ENCODE measurements at places on chromosomes 4 and X.

DNA sequence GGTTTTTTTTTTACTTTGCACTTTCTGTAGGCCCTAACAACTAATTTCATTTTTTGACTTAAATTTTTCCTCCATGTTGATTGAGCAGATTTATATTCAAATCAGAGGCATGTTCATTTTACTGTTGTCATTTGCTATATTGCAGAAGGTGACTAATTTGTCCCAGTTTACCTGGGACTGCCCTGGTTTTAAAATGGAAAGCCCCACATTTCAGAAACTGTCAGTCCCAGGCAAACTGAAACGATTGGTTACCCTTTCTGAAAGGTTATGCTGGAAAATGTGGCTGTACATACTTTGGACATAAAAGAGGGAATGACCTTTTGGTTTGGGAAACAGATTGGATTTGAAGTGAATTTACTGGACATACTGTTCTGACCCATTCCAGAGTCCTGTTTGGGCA, 160.0 kb downstream of the SPCS3 start:
- no peaks in the 10 kb centered on the region for H3K27me3 ChIP-seq
- H3K4me1 ChIP-seq, result no peaks in the 10 kb centered on the region
- no peak for DNase-seq
- H3K36me3 ChIP-seq, result no peaks in the 10 kb centered on the region
- H3K27ac ChIP-seq, result no peak overlapping the region
- H3K4me3 ChIP-seq, result no peak overlapping the region

GRCh38 chrX:151393514-151393913, 3.5 kb upstream of the VMA21 start:
- DNase-seq, result no peak
- H3K4me3 ChIP-seq, result no peak overlapping the region
- no peak overlapping the region for H3K27ac ChIP-seq
- no peaks in the 10 kb centered on the region for H3K27me3 ChIP-seq

GRCh38 chr4:68490826-68491457, 43.7 kb downstream of the TMPRSS11E start:
- no peaks in the 10 kb centered on the region for H3K36me3 ChIP-seq
- no peak overlapping the region for H3K4me3 ChIP-seq
- no peak for DNase-seq
- H3K4me1 ChIP-seq, result no peaks in the 10 kb centered on the region

DNA sequence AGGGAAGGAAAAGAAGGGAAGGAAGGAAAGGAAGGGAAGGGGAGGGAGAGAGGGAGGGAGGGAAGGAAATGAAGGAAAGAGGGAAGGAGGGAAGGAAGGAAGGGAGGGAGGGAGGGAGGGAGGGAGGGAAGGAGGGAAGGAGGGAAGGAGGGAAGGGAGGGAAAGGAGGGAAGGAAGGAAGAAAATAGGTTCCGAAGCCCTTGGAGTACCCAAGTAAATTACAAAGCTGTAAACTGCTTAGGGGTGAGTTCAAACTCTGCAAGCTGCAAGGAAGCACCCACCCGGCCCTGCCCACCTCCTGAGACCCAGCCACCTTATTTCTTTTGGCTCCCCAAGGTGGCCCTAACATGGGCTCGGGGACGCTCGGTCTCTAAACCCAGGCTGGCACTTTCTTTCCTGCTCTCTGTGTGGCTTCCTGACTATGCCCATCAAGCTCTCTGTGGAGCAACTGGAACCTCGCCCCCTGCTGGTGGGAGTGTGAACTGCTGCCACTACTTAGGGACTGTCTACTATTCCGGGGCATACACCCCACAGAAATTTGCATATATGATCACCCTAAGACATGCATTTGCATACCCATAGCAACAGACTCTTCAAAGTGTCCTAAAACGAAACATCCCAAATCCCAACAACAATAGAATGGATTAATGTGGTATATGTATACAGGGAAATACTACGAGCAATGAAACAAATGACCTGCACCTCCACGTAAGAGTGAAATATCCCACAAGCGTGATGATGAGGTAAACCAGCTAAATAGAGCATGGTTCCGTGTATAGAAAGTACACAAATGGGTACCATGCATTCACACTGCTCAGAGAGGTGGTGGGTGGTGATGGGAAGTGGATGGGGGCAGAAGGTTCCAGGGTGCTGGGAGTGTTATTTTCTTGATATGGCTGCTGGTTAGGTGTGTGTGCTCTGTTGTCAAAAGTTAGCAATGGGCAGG, 151.7 kb upstream of the TBL1X start:
- no peaks in the 10 kb centered on the region for H3K4me1 ChIP-seq
- no peak overlapping the region for H3K4me3 ChIP-seq
- no peaks in the 10 kb centered on the region for H3K27me3 ChIP-seq
- H3K36me3 ChIP-seq, result no peaks in the 10 kb centered on the region

- H3K4me3 ChIP-seq, result no peak overlapping the region
- DNase-seq, result no peak
- H3K36me3 ChIP-seq, result no peaks in the 10 kb centered on the region
Observed at GRCh38 chr4:100984901-100985300, 362.4 kb downstream of the PPP3CA start.

GRCh38 chr4:139744232-139744631, 78.6 kb downstream of the MGST2 start:
- H3K4me3 ChIP-seq, result no peak overlapping the region
- H3K27ac ChIP-seq, result no peak overlapping the region
- DNase-seq, result no peak
- no peaks in the 10 kb centered on the region for H3K36me3 ChIP-seq

GRCh38 chr4:130608121-130608520, 1512.2 kb downstream of the C4orf33 start:
- no peak overlapping the region for H3K27ac ChIP-seq
- no peaks in the 10 kb centered on the region for H3K36me3 ChIP-seq
- no peaks in the 10 kb centered on the region for H3K27me3 ChIP-seq
- H3K4me1 ChIP-seq, result no peaks in the 10 kb centered on the region

- no peak for DNase-seq
- H3K36me3 ChIP-seq, result no peaks in the 10 kb centered on the region
- peaks cover 4% of the 10 kb centered on the region for H3K4me1 ChIP-seq
- no peak overlapping the region for H3K4me3 ChIP-seq
- H3K27me3 ChIP-seq, result no peaks in the 10 kb centered on the region
- no peak overlapping the region for H3K27ac ChIP-seq
Observed at GRCh38 chr4:119093042-119093827, 42.4 kb upstream of the MYOZ2 start.

- no peaks in the 10 kb centered on the region for H3K36me3 ChIP-seq
- no peaks in the 10 kb centered on the region for H3K4me1 ChIP-seq
- H3K27ac ChIP-seq, result no peak within 1 kb of the TSS
- peaks cover 37% of the 10 kb centered on the region for H3K27me3 ChIP-seq
- DNase-seq, result peak; percentile 48
Observed at GRCh38 chr4:1172228-1172851, at the start of gene SPON2. SPON2 (minus strand) TSS chr4:1172583.

DNA sequence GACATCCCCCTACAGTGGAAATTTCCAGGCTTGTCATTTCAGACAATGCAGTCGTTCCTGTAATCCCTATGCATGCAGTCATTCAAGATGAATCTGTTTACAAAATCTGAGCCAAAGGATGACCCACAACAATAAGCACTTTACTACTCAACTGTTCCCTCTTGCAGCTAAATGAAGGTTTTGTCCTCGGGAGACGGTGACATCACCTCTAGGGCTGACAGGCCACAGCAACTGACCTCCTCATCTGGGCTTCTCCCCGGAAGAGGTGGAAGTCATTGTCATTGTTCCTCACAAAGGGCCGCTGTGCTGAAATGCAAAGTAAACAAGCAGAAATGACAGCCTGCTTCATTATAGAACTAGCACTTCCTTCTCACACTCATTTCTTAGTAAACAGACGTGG, 29.2 kb downstream of the CLRN2 start:
- no peak overlapping the region for H3K4me3 ChIP-seq
- H3K36me3 ChIP-seq, result no peaks in the 10 kb centered on the region
- H3K27ac ChIP-seq, result no peak overlapping the region
- DNase-seq, result no peak
- peaks cover 2% of the 10 kb centered on the region for H3K4me1 ChIP-seq

DNA sequence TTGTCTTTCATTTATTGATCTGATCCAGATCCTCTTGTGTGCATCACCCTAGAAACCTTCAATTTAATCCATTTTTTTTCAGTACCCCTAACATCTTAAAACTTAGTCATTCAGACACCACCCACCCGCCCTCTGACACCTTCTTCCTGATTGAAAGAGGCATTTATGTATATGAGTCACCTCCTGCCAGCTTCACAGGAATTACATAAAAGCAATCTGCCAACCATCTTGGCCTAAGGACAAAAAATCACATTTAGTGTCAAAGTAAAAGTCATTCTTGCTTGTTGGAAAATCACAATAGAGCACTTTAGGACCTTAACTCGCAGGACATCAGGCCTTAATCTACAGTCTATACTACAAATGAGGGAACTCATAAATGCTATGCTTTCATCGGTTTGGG, 52.1 kb downstream of the NDST3 start:
- DNase-seq, result no peak
- no peaks in the 10 kb centered on the region for H3K27me3 ChIP-seq
- H3K36me3 ChIP-seq, result no peaks in the 10 kb centered on the region
- H3K4me1 ChIP-seq, result peaks cover 4% of the 10 kb centered on the region
- H3K4me3 ChIP-seq, result no peak overlapping the region

- no peak for DNase-seq
- no peak overlapping the region for H3K4me3 ChIP-seq
- peaks cover 10% of the 10 kb centered on the region for H3K4me1 ChIP-seq
- no peak overlapping the region for H3K27ac ChIP-seq
- no peaks in the 10 kb centered on the region for H3K27me3 ChIP-seq
- no peaks in the 10 kb centered on the region for H3K36me3 ChIP-seq
Observed at GRCh38 chr4:87521757-87522374, 7.3 kb downstream of the SPARCL1 start.

GRCh38 chrX:109714340-109714958, 18.6 kb downstream of the ACSL4 start:
- H3K4me3 ChIP-seq, result no peak overlapping the region
- peaks cover 28% of the 10 kb centered on the region for H3K36me3 ChIP-seq
- peaks cover 33% of the 10 kb centered on the region for H3K4me1 ChIP-seq
- H3K27me3 ChIP-seq, result no peaks in the 10 kb centered on the region
- H3K27ac ChIP-seq, result peak overlapping the region; percentile 83
